ENCODE measurements at places on chromosomes 7 and 10. TPM values are rescaled to one million over a fixed set of nuclear protein-coding genes. Genes with fewer than 3 reads are reported as not detected.

Gene NANOS1
- polyA plus RNA-seq: 3.4 TPM

Gene CRYGN
- 2.2 TPM for polyA plus RNA-seq

Gene STMP1
- polyA plus RNA-seq: 92.6 TPM

Gene AGAP9
- polyA plus RNA-seq: 3.8 TPM

Gene PSTK
- 11.8 TPM for polyA plus RNA-seq

Gene HOXA10
- polyA plus RNA-seq: 142 TPM

Gene UPK3BL2
- 5.0 TPM for polyA plus RNA-seq

Gene CUBN
- polyA plus RNA-seq: 256 TPM

Gene ZNF655
- 74.7 TPM for polyA plus RNA-seq

Gene CRPPA
- polyA plus RNA-seq: 4.4 TPM

Gene FOXK1
- 11.9 TPM for polyA plus RNA-seq

DNA sequence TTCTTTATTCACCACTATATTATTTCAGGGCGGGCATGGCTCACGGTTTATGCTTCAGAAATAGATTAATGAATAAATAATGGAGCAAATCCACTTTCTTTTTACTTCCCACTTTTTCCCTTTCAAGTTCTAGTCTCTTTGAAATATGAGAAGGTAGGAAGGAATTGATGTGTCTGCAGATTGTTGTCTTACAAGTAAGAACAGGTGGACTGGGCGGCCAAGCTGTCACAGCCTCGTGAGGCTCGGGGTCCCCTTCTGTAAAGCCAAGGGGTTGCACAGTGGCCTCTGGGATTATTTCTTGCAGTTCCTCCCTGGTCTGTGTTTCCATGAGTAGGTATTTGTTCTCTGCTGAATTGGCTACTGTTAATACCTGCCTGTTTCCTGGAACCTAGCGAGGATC, 11.2 kb downstream of the VWA2 start:
- DNase-seq: no peak

- DNase-seq: no peak
Measured at GRCh38 chr10:71467161-71467560, 70.4 kb downstream of the CDH23 start.

DNA sequence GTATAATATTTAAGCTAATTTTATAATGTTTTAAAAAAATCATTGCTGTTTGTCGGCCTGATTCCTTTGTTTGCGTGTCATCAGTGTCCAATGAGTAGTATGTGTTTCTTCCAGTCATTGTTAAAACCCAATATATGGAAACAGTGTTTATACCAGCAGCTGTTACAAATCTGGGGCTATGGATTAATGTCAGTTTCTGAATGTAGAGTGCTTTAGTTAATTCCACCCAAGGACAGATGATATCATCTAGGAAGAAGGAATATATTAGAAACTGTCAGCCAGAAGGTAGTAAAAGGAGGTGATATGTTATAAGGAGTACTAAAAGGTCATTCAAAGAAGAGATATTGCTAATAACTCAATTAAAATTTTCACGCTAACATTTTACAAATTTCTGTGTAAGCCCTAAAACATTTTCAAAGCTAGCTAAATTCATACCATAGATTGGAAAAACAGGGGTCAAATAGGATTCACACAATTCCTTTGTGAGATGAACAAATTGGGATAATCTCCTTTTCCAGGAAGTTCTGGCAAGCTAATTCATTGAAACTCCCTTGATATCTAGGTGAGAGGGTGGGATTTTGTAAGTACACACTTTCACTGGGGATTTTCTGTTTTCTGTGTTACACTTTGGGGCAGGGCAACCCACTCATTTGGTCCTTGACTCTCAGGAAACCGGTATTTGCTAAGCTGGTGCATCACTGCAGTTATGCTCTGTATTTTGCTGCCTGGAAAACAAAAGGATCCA, 448.8 kb downstream of the LRMDA start:
- DNase-seq: no peak

DNA sequence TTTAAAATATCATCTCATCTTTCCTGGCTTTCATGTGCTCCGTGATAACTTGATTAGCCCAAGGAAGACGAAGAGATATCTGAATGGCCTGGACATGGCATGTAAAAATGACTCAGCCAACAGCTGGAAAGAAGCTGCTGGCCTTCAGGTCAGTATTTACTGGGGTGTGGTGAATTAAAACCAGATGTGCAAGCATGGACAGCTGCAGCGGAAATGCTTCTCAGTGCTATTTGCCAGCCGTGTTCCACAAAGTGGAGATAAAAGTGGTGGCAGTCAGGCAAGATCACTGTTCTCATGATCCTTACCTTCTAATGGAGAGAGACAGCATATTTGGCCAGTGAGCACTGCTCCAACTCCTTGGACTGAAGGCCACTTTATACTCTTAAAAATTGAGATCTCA, 203.1 kb upstream of the VSTM2A start:
- DNase-seq: no peak

DNA sequence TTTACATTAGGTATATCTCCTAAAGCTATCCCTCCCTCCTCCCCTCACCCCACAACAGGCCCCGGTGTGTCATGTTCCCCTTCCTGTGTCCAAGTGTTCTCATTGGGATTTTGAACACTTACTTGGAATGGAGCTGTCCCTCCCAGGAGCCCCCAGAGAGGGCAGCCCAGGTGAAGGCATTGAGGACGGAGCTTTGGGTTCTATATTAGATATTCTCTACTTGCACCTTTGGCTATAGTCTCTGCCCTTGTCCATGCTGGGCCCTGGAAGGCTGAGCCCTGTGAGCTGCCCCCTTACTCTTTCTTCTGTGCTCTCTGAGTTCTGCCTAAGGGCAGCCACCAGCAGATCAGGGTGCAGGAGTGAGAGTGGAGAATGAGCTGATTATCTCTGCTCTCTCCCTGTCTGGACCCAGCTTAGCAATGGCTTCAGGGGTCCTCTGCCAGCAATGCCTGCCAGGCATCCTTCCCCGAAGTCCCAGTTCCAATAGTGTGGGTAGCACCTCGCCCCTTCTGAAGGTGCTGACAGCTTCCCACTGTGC, 11.2 kb downstream of the ADRA2A start:
- DNase-seq: no peak

GRCh38 chr10:95456516-95456915, 104.7 kb downstream of the SORBS1 start:
- DNase-seq: no peak

DNA sequence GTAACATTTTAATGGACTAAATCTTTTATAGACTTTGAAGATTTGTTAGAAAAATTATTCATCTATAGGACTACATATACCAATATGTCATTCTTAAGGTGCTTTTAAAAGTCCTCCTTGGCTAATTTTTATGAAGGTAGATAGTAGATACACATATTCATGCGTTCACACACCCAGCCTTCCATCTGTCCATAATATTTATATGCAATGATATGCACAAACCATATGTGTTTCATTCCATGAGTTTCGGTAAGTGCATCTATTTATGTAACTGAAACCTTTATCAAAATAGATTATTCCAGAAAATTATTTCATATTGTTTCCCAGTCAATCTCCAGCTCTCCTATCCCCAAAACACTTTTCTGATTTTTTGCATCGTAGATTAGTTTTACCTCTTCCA, 101.7 kb downstream of the ANLN start:
- DNase-seq: no peak

DNA sequence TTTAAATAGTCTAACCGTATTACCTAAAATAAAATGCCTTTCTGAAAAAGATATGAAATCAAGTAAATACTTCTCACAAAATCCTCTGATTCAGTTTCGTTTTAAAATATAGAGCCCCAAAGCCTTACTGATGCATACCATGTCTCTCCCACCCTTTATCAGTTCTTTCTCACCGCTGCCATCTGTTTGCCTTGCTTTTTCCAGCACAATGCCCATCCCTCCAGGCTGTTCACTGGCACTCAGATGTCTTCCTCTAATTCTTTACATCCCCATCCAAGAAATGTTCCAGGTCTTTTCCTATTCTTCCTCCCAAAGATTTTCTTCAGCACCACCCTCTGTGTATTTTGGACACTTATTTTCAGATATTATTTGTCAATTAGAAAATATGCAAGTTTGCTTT, 116.5 kb upstream of the LRRN3 start:
- DNase-seq: no peak

DNA sequence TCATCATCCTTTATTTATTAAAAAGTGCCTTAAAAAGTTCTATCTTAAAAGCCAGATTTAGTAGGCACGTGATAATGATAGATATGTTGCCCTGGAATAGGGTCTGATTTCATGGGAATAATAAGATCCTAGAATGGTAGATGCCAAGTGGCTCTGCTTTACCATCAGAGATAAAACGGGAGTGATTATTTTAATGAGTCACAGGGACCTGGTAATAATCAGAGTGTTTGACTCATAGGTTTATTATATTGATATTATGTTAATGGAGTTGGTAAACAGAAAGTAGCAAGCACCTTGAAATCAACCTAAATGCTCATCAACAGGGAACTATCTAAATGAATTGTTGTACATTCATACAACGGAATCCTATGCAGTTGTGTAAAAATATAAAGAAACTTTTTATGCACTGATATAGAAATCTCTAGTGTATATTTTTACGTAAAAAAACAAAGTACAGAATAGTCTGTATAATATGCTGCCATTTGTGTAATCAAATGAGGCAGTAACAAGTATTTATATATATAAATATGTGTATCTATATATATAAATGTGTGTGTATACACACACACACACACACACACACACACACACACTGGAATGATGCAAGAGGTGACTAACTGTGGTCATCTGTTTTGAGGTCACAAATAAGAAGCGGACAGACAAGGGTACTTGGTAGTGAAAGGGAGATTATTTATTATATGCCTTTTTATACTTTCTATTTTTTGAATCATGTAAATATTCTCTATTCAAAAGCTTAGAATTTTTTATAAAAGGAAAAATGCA, 78.6 kb upstream of the DYNC1I1 start:
- no peak for DNase-seq

DNA sequence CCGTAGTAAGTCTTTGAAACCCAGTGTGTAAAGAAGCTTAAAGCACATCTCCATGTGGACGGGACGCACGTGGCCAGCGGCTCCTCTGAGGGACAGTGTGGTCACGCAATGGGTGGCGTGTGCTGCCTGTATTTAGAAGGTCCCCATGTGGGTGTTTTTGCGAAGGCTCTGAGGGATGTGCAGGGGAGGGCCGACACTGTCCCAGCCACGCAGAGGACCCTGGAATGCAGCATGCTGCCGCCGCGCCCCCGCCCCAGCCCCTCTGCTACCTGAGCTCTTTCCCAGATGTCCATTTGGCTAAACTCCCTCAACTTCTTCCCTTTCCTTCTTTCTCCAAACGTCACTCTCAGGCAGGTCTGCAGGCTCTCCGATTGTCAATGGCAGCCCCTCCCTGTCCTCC, 8.8 kb downstream of the PFKP start:
- DNase-seq: no peak

DNA sequence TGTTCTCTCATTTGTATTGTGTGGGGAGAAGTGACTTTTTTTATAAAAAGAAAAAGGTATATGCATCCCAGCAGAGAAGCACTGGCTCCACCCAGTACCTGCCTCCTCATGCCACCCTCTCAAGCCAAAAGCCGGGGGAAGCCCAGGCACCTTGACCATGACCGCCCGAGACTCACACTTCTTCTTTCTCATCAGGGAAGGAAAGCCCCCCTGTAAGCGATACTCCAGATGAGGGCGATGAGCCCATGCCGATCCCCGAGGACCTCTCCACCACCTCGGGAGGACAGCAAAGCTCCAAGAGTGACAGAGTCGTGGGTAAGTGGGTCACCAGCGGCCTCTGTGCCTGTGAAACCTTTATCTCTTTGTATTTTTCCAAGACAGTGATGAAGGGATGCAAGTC, 22.9 kb downstream of the IKZF1 start:
- DNase-seq: no peak

DNA sequence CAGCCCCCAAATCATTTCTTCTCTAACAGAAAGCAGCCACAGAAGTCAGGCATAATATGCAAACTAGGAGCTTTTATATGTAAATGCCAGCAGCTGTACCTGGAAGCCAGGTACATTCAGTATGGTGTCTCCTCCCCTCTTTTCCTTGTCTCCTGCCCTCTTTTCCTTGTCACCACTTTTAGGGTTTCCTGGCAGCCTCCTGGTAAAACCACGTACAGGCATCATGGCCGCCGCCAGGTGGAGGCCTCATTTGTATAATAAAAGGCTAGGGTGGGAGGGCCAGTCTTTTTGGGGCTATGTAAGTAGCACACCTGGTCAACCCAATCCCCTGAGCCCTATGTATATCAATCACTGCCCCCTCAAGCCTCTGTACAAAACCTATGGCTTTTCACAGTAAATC, 28.7 kb downstream of the PDZD8 start:
- no peak for DNase-seq

- DNase-seq: no peak
Measured at GRCh38 chr7:43554423-43554822, 28.5 kb upstream of the STK17A start.

GRCh38 chr7:1994931-1995330, 237.8 kb downstream of the MAD1L1 start:
- no peak for DNase-seq

GRCh38 chr10:102413053-102413705, 5.4 kb downstream of the PSD start:
- DNase-seq: no peak

GRCh38 chr10:63464402-63465292, 1.1 kb downstream of the JMJD1C start:
- DNase-seq: peak; percentile 29

All from right renal cortex interstitium (tissue), 3 donors.